ENCODE measurements at places on chromosomes 1 and 21.

GRCh38 chr1:1631782-1632420, at the start of gene MMP23B:
Gene MMP23B (plus strand): TSS chr1:1632173. CDS start chr1:1632219, 46 bp downstream.
- no peak for DNase-seq

DNA sequence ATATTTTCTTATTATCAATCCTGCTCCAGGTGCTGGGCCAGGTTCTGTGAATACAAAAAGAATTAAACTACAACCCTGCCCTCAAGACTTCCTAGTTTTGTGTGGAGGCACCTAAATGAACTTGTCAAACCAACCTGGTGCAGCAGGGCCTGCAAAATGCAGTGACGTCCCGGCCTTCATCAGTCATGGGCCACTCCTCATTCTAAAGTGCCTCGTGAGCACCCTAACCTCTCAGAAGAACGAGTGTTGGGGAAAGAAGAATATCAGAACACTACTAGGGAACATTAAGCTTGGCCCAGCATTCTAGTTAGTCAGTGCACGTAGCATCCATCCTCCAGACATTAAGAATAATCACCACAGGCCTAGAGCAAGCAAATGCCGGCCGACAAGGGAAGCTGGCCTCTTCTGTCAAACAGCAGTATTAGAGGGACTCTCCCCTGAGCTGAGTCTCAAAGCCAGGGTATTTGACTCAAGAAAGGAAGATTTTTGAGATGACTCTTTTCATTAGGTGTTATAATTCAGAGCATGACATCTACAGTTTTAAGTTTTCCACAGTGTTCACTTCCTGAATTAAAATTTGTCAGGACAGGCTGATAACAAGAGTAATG, 137.9 kb downstream of the SLC45A1 start:
- DNase-seq = no peak

- no peak for DNase-seq
Observed at GRCh38 chr21:45830720-45831366, 150.7 kb upstream of the COL6A1 start.

DNA sequence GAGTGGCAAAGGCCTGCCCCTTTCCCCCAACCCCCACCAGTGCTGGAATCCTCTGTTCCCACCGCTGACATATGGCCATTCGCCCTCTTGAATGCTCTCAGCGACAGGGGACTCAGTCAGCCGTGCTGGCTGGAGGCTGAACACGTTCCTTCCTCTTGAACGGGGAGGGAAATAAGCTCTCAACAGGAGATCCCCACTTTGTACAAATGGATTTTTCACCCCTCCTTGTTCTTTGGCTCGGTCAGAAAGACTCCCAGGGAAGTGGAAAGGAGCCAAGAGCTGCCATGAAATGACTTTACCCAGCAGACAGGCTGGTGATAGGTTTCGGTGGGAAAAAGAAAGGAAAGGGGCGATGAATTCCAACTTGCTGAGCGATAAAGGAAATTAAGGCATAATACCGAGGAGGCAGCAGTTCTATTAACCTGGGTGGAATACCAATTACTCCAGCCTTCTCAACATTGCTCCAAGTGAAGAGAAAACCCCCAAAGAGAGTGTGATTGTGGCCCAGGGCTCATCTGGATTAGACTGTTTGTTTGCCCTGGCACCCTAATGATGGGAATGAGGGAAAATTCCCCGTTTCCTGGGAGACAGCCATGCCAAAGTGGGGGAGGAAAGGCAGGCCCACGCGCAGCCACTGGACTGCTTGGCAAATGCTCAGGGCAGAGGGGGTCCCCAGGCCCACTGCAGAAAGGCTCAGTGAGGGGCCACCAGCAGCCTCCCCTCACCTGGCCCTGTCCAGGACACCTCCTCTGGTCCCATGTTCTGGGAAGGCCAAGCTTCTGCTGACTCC, 23.9 kb downstream of the LRP8 start:
- DNase-seq = no peak

DNA sequence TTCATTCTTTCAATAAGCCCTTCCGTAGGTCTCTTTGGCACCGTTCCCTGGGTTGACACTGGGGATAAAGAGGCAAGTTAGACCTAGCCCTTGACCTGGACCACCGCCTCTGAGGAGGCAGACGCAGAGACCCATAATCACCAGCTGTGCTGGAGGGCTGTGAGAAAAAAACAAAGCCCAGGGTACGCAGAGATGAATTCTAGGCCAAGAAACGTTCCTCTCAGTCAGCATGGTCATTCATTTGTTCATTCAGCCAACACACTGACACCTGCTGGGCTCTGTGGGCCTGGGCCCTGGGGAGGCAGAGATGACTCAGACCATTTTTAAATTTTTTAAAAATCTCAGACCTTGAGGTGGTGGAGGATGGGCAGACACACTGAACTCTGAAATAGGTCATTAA, 26.3 kb upstream of the TRABD2B start:
- DNase-seq = no peak

DNA sequence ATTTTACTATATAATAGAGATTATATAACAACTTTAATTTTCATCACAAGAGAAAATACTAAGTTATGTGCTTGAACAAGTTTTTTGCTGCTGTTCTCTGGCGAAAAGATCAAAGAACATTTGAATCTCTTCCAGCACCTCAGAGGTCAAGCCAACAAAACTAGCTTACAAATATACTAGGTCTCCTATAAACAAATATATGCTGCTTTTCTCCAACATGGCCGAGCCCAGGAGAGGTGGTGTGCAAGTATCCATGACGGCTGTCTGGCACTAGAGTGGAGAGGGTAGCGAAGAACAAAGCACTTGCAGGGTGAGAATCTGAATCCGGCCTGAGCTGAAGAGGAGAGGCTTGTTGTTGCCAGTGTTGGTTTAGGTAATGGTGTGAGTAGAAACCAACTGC, 7.5 kb upstream of the FMO3 start:
- no peak for DNase-seq

- DNase-seq = no peak
Observed at GRCh38 chr1:22749919-22750684, 39.5 kb downstream of the EPHB2 start.

GRCh38 chr21:25508364-25508763, 98.9 kb downstream of the MRPL39 start:
- DNase-seq = no peak

DNA sequence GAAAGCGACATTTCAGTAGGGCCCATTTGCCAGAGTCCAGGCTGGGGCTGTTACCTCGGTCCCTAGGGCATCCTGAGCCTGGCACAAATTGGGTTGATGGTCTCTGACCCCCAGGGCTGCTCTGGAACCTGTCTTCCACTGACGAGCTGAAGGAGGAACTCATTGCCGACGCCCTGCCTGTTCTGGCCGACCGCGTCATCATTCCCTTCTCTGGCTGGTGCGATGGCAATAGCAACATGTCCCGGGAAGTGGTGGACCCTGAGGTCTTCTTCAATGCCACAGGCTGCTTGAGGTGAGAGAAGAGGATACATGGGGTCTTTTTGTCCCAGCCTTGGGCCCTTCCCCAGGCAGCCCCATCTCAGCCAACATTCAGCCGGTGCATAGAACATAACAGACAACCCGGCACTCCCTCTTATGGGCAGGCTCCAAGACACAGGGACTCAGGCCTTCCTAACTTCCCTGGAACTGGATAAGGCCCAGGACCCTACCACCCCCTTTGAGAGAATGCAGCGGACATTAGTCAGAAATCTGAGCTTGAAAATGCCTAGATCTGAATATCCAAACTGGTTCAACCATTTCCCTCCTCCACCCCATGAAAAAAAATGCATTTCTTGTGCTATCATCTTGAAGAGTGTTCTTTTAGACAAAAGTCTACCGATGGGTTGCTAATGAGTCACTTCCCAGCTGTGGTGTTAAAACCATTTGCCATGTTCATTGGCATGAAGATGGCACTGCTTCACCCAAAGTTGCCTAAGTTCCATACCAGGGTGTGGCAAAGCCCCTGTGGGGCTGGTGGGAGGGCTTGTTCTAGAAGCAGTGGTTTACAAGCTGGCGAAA, 35.4 kb downstream of the PKP1 start:
- DNase-seq = no peak

GRCh38 chr1:31102501-31102950, 37.0 kb upstream of the PUM1 start:
- DNase-seq = no peak

DNA sequence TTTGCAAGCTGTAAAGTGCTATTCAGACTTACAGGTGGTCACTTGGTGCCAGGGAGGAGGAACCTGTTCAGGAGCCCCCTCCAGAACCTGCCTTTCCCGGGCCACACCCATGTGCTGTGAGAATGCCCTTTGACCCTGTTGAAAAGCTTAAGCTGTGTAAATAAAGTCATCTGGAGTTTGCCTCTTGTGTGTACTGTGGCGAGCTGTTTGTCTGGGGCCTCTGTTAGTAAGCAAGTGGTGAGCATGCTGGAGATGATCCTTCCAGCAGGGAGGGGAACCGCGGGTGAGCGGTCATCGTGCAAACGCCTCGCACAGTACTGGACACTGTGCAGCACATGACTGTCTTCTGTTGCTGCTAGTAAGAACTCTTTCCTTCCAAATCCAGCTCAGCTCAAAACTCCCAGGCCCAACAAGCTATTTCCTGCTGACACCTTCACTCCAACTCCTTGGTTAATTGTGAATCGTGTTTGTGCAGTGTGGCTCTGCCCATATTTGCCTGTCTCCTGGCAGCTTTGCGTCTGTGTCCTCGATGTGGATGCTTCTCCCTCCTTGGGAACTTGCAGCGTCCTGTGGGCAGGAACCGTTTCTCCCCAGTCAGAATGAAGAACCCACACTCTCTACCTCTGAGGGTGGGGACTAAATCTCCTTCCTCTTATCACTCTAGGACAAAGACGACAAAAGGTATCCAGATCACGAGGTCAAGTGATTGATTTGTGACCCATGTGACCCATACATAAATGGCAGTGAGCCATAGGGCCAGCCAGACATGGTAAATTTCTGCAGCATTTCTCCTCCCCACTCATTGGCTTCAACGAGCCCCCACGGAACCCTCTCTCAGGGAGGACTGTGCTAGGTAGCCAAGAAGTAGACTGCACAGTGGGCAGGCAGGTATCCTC, 13.9 kb upstream of the BTG2 start:
- DNase-seq = no peak

DNA sequence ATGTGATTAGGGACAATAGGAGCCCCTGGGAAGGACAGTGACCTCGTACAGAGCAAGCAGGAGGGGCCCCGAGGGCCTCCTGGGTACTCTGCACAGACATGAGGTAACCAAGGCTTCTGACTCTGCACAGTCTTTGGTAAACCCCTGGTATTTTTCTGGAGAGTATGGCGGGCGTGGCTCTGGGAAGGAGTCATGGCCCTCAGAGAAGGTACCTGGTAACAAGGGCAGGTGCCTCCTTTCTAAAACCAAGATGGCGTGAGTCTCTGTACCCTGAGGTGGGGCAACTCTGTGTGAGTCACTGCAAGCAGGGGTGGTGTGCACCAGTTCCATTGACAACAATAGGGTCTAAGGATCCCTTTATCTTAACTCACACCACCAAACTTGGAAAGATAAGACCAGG, 39.9 kb upstream of the SLC19A1 start:
- DNase-seq = no peak

- no peak for DNase-seq
Observed at GRCh38 chr1:186418503-186418902, 42.4 kb downstream of the PDC start.

GRCh38 chr1:1387098-1388077, 11.7 kb downstream of the CCNL2 start:
- no peak for DNase-seq

- DNase-seq = peak; percentile 21
Observed at GRCh38 chr1:212612041-212612961, 3.7 kb downstream of the ATF3 start.

GRCh38 chr1:31127266-31127665, 61.7 kb upstream of the PUM1 start:
- no peak for DNase-seq
